ENCODE measurements at places on chromosomes 2 and 18. TPM values are rescaled to one million over a fixed set of nuclear protein-coding genes. Genes with fewer than 3 reads are reported as not detected.
A peak's percentile ranks its signal among the peaks of the same experiment; 100 is the strongest.

The GPC1 gene
- 36.9 TPM for total RNA-seq

The ASAP2 gene
- 80.8 TPM for total RNA-seq

The ATG16L1 gene
- total RNA-seq, result 26.4 TPM

The NXPH2 gene
- not detected for total RNA-seq

The CCDC85A gene
- 0.20 TPM for total RNA-seq

The SLC23A3 gene
- total RNA-seq, result 2.6 TPM

The MOCOS gene
- 69.1 TPM for total RNA-seq

DNA sequence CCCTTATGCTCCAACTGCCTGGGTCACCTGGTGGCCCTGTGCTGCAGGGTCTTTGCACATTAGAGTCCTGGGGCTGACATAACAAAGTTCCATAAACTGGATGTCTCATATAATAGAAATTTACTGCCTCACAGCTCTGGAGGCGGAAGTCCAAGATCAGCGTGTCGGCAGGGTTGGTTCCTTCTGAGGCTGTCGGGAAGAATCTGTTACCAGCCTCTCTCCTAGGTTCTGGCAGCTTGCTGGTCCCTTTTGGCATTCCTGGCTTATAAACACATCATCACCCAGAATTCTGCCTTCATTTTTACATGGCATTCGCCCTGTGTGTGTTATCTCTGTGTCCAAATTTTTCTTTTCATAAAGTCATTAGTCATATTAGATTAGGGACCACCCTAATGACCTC, 170.5 kb downstream of the NDUFA10 start:
- no peak for DNase-seq

GRCh38 chr2:190500054-190500502, 34.4 kb downstream of the NEMP2 start:
- DNase-seq, result no peak

DNA sequence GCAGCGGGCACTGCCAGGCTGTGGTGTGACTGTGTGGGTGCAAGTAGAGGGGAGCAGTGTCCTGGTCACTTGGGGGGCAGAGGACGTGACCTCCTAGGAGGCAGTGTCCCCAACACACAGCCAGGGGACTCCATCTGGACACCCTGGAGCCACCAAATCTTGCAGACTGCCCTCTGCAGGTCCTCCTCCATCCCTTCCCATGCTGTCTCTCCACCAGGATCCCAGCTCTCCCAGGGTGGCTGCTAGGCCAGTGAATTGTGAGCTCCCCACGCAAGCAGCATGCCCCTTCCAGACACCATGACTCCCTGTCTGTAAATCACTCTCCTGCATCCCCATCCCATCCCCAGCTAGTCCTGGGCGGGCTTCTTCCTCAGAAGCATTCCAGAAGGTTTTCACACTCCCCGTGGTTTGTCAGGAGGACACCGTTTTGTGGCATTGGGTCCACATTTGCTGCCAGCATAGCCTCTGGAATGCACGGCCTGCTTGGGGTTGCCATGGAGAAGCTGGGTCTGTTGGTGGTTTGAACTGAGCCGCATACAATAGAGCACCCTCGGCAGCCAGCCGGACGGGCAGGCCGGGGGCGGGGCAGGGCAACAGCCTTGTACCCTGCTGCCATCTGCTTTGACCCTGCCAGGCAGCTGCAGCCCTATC, 210.7 kb downstream of the KLHL29 start:
- no peak for DNase-seq

DNA sequence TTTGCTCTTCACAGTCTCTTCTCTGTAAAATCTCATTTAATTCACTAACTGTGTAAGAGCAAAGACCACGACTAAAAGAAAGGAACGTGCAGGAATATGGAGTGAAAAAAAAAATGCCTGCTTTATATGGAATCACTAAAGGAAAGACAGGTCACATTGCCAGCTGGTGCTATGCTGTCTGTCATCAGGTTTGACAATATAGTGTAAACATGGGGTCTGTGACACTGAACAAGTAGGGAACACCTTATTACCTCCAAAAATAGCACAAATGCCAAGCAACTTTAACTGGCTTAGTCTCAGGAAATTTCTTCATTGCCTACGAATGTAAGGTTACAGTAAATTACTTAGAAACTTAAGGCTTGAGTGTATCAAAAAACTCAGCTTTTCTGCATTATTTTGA, 364.5 kb upstream of the LINC00305 start:
- no peak for DNase-seq

DNA sequence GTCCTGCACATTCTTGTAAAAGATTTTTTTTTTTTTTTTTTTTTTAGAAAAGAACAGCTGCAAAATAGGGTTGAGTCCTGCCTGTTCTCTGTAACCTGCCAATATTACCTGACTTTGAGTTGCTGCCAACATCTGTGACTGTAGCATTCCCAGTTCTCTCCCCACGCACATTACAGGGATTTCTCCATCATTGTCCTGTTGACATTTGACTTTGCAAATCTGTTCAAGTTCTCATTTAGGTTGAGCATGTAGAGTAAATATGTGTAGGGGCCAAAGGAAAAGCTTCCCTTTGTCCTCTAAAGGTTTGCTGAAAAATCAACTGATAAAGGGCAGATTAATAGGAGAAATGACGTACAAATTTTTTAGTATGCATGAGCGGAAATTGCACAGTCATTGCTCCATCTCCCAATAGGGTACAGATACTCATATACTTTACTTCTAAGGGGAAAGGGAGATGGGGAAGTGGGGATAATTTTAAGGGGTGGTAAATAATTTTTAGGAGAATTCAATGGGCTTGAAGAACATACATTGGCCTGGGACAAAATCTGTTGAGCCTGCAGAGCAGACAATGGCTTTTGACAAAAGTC, 385.5 kb downstream of the PIK3C3 start:
- peak; percentile 5 for DNase-seq

GRCh38 chr18:62066102-62066818, 120.6 kb downstream of the PIGN start:
- DNase-seq, result no peak

DNA sequence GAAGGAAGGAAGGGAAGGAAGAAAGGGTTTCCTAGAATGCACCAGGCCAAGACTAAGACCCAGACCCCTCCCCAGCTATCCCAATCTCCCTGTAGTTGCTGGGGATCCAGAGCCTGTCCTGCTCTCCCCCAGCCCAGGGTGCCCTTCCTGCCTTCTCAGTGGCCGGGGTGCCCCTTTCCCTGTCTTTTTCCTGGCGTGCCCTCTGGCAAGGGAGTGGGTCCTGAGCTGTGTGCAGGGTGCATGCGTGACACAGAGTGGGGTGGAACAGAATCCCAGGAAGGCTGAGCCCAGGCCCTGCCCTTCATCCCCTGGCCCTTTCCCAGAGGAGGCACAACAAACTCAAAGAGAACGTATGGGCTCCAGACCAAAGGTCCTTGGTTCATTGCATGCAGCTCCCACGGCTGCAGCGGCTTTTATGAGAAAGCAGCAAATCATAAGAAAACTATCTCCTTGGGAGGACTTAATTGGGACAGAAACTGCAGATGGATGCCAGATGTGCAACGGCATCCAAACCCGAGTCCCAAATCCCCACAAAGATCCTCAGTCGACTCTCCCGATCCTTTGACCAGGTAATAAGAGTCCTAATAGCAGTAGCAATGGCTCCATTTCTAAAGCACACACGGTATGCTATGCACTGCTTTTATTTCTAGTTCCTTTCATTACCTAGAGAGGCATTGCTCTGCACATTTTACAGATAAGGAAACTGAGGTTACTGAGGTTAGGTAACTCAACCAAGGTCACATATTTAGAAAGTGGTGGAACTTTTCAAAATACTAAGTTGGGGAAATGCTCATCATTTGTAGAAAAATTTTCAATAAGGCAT, 12.7 kb upstream of the ARID5A start:
- DNase-seq, result no peak

DNA sequence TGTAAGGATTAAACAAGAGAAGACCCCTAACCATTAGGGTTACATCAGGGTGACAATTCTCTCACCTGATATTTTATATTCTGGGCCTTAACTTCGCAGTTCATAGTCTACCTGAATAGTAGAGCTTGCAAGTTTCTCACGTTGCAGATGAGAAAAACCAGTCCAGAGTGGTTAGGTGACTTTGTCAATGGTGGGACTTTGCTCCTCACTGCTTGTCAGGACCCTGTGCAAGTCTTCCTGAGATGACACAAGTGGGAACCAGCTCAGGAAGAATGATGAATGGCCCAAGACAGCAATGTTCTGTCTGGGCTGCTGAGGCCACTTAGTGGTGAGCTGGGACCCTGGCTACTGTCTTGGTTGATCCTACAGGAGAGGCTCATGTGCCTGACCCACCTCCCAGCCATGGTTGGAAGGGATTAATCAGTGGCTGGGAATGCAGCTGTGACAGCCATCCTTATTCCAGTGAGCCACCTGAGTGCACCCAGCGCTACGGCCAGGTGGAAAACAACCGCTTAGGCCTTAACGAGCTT, 16.9 kb downstream of the LGALSL start:
- DNase-seq, result no peak

DNA sequence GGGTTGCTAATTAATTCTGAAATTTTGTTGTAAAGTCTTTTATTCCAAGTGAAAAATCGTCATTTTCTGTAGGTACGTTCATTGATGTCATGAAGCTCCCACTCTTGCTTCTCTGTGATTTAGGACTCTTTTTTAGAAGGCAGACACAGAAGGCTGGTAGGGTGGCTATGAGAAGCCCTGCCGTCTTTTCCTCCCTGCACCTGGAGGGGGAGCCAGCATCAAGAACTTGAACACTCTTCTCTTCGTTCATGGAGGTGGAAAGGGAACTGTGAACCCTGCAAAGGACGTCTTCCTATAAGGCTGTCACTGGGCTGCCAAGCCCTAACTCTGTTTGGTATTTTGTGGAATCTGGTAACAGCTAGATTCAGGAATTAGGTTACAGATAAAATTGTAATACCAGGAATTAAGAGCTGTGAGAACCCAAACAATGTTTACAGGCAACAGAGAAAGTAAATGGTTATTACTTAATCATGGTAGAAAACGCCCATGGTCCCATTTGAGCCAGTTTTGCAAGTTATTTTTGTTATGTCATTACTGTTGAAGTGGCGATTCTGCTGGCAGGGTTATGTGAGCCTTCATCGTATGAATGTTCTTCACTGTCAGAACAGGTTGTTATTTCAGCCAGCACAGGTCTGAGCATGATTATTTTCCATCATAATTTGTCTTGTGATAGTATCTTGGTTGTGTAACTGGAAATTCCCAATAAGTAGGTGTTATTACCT, 112.2 kb downstream of the OSBPL6 start:
- peak; percentile 70 for DNase-seq

GRCh38 chr2:84038866-84039265, 420.2 kb downstream of the SUCLG1 start:
- DNase-seq, result no peak

GRCh38 chr2:217147818-217148217, 288.0 kb upstream of the TNP1 start:
- DNase-seq, result no peak

- DNase-seq, result peak; percentile 61
These were observed 451.0 kb upstream of the SETBP1 start for GRCh38 chr18:44229693-44230108.

DNA sequence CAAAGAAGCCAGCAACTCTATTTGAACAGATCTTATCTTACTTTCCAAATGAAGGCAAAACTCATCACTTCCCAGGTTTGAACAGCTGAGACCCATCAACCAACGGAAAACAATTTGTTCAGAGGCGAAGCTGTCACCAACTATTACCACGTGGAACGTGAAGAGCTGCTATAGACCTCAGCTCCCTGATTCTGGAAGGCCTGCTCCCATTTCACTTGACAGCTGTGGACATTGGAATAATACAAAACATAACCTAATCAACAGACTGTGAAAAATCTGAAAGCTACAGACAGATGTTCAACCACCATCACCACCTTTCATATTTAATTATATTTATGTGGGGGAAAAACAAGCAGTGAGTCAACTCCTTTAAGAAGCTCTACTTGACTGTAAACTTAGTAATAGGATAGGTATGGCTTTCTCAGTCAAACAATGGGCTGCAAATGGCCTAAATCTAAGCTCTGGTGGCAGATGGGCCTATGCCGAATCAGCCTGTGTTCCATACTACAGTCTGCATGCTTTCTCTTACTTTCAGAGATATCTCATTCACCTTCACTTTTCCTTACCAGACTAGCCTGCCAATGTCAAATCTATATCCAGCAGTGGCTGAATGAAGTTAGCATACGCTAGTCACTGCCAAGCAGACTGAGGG, 896.4 kb downstream of the TDRD15 start:
- DNase-seq, result no peak

DNA sequence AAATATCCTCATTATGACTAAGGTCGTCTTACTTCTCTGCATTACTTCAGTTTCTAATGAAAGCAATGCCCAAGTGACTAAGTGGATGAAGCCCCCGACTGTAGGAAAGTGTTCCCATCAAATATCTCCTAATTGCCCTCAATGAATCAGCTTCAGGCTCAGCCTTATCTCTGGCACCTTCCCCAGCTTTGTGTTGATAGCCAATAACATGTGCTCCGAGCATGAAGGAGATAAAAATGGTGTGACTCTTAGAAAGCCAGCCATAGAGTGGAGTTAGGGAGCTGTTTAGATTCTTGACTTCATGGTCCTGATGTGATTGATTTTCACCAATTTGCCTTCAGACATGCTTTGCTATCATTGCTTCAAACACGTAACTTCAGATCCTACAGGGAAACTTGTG, 339.2 kb upstream of the NRP2 start:
- no peak for DNase-seq

DNA sequence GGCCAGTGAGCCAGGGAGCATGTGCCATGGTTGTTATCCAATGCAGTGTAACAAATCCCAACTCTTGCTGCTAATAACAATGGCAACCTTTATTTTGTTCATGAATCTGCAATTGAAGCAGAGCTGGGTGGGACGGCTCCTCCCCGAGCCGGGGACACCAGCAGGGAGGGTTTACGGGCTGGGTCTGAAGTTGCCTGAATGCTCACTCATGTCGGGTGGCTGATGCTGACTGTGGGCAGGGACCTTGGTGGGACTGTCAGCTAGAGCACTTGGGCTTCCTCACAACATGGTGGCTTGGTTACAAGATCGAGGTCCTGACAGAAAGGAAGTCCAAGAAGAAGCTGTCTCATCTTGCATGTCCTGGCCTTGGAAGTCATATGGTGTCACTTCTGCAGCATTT, 264.5 kb downstream of the NDUFA10 start:
- no peak for DNase-seq
